ENCODE measurements at places on chromosomes 1 and 21.

DNA sequence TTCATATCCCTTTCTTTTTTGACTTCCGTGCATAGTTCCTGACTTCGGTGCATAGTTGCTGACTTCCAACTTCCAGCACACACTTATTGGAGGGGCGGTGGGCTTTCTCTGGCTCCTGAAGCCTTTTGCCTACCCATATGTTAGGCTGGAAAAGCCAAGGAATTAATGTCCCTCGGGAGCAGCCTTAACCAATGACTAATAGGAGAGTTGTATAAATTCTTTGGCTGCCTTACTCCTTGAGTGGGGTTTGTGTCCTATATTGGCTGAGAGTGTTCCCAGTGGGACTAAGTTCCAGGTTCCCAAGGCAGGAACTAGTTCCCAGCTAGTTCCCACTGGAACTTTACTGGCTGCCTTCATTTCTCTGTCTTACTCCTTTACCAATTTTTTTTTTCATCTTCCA lies 105.7 kb downstream of the ZNF326 start:
- DNase-seq = no peak

GRCh38 chr21:42925114-42925926 lies at the start of gene ERVH48-1:
Gene ERVH48-1, minus strand, starts transcription at chr21:42925630. Its CDS starts 6,624 bp downstream, at chr21:42919006.
- no peak for DNase-seq

- DNase-seq = no peak
Observed at GRCh38 chr1:232109391-232109790, 482.8 kb downstream of the DISC1 start.

GRCh38 chr1:236888903-236889302 lies 93.8 kb downstream of the MTR start:
- no peak for DNase-seq

All from amygdala (tissue), 56 donors.